Kidney (tissue), 22 donors: ENCODE measurements at places on chromosomes 2 and 18.
A peak's percentile ranks its signal among the peaks of the same experiment; 100 is the strongest.

- DNase-seq: no peak
These were observed 15.4 kb upstream of the XDH start for GRCh38 chr2:31429759-31430438.

DNA sequence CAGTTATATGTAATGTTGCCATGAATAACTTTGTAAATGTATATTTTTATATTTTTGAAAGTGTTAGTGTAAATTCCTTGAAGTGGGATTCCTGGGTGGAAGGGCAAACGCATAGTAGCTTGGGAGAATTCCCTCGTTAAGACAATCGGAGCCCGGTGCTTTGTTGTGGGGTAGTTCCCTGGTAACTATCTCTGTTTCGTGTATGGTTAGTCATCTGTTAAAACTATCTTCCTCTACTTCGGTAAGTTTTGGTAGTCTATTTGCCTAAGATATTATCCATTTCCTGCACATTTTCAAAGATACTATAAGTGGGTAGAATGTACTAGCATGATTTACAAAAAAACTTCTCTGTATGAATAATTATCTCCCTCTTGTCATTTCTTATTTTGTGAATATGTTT is 113.8 kb upstream of the NRXN1 start:
- DNase-seq: no peak

- DNase-seq: no peak
These were observed 56.0 kb downstream of the SERPINB7 start for GRCh38 chr18:63831080-63831788.

DNA sequence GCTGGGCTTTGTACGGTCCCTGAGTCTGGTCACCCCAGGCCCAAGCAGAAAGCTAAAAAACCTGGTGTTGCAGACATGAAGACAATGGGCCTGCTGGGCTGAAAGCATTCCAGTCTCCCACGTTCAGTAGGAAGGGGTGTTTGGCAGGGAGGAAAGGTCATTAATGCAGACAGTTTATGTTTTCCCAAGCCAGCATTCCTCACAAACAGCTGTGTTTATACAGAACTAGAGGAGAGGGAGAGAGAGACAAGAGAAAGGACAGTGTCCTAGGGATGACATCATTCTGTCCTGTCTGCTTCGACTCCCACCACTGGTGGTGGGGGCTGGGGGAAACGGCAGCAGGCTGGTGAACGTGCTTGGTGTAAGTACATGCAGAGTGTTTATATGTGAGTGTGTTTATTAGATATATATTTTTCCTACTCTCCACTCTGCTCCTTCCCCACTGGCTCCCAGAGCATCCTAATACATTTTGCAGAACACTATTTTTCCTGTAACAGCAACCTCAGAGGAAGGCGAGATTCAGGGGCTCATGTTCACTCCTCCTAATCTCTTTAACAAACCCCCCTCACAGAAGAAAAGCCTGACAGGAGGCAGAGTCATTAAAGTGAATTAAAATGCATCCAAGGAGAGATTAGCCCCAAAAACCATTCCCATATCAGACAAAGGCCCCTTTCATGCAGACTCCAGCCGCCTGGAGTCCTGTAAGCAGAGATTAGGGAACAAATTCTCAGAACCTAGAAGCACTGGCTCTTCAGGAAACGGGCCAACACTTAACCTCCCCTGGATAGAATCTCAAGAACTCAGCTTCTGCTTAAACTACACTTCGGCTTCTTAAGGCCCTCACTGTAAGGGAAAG is 380.4 kb downstream of the TNS1 start:
- DNase-seq: peak; percentile 88

DNA sequence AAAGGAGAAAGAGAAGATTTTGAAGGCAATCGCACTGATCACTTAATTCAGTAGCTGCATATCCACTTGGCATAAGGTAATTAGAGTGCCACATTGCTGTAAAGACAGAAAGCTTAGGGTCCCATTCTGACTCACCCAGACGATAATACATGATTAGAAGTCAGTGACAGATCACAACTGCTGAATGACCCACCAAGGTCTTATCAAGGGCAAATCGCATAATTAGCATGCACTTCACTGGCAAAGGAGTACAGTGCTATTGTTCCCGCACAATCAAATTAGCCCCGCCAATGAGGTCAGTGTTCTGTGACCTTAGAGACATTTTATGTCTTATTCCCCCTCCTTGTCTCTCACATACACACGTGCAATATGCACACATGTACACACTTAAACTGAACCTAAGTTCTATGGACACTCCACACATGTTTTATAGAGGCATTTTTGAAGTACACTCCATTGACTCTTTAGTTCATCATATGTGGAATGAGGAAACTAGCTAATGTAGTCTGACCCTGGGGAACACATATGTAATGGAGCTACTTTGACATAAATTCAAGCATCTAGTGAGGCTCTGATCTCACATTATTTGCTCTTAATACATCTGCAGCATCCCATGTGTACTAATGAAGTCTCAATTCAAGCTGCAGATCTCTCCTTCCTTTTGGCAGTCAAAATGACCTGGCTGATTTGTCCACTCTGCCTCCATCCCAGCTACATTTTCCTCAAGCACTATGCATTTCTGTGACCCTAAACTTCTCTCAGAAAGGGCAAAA is 673.8 kb upstream of the FANCL start:
- DNase-seq: no peak

GRCh38 chr2:167049659-167050058 is 161.4 kb downstream of the XIRP2 start:
- DNase-seq: no peak

GRCh38 chr2:170170281-170171040 is 7.5 kb upstream of the MYO3B start:
- peak; percentile 93 for DNase-seq

GRCh38 chr2:44934038-44934982 is 7.2 kb upstream of the SIX3 start:
- DNase-seq: no peak

DNA sequence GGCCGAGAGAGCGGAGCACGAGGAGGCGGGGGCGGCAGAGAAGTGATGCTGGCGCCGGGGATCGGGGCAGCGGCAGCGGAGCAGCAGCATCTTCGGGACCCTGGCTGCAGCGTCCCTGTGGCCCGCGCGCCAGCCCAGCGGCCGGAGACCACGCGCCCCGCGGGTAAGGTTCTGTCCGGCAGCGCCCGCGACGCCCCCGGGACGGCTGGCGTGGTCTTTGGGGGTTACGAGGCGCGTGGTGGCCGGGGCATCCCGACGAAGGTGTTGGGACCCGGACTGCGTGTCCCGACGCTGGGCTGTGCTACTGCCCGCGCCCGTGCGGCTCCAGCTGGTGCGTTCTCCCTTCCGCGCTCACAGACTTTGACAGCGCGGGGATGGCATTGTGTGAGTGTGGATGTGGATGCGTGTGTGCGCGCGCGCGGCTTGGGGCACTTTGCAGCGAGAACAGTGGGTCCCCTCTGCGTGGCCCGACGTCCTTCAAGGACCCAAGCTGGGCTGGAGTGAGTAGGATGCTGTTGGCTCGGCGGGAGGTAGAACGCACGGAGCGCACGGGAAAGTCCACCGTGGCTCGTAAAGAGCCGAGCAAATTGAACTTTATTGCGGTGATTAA is 405.0 kb downstream of the XIRP2 start:
- peak; percentile 33 for DNase-seq

DNA sequence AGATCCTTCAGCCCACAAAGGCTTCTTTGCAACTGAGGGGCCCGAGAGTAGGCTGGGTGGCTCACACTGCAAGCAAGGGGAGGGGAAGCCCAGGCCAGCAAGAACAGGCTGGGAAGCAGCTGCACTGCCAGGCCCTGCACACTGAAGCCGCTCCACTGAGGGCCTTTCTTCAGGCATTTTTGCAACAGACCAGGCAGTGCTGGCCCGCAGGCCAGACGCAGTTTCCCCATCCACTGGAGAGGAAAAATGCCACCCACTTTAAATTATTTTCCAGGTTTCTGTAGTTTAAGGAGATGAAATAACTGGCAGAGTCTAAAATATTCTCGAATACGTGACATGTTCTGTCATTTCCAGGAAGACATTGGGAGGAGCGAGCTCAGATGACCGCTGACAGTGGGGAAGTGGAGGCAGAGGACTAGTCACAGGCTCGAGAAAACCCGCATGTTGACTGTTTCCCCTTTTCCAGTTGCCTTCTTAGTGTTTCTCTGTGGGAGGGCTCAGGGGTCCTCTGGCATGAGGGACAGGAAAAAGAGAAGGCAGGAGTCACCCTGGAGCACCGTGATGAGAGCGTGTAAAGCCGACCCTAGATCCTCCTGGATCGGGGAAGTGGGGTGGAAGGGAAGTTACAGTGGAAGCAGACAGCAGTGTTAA is 53.3 kb upstream of the B3GNT7 start:
- DNase-seq: no peak

DNA sequence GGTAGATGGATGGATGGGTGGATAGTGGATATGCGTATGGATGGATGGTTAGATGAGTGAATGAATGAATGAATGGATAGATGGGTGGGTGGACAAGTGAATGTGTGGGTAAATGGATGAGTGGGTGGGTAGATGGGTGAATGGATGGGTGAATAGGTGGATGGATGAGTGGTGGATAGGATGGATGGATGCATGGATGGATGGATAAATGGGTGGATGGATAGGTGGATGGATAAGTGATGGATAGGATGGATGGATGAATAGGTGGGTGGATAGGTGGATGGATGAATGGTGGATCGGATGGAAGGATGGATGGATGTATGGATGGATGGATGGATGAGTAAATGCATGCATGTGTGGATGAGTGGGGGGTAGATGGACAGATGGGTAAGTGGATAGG is 169.3 kb downstream of the ACKR3 start:
- no peak for DNase-seq

GRCh38 chr2:84643991-84644390 is 127.7 kb downstream of the DNAH6 start:
- no peak for DNase-seq

- no peak for DNase-seq
These were observed 590.5 kb upstream of the SLC8A1 start for GRCh38 chr2:41042343-41042742.

DNA sequence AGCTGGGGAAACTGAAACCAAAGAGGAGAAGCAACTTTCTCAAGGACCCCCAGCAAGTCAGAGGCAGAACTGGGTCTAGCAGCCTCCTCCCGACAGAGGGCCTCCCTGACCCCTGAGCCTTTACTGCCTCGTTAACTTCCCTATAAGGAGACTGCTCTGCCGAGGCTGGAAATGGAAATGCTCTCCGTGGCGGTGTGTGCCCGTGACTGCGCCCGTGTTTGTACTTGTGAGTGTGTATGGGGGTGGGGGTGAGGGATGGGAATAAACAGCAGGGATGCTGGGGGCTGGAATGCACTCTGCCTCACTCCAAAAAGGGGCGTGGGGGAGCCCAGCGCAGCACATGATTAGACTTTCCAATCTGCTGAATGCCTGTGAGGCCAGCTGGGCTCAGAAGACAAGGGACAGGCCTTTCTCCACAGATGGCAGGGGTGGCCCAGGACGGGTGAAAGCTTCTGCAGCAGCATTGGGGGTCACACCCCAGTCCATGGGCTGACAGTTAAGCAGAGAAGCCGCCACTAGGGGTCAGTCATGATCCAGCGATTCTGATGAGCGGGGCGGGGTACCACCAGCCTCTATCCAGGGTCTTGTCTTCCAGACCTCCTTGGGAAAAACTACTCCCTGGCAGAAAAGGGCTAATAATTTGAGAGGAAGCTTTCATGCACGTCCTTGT is 26.8 kb downstream of the MPHOSPH10 start:
- DNase-seq: peak; percentile 73

DNA sequence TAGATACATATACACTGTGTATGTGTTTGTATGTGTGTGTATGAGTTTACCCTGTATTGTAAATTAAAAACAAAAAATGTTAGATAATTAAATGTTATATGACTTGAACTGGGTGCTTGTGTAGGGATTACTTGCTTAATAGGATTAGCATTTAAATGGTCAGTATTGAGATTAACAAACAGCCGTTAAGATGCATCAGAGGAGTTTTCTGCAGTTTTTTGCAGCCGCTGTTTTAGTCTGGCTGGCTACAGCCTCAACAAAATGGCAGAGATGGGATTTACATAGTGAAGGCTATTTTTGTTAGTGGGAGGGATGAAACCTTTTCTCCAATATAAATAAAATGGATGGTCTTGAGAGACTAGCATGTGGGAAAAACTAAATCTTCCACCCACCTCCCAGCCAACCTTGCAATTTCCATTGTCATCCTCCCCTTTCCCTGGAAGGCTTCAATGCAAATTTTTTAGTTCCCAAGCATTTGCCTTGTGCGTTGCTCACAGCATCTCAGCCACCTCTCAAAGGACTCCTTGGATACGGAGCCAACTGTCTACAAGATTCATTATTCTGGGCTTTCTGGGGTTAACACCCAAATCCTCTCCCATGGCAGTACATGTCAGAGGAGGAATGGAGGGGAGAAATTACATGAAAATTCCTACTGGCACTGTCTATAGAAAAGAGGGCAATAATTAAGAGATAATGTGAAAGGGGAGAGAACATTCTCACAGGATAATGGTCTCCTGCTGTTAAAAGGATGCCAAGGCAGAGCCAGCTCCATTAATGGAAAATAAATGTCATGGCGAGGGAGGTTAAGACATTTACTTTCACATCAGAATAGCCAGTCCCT is 351.9 kb downstream of the CDH2 start:
- no peak for DNase-seq

GRCh38 chr2:239456940-239457339 is 56.1 kb upstream of the HDAC4 start:
- DNase-seq: no peak

DNA sequence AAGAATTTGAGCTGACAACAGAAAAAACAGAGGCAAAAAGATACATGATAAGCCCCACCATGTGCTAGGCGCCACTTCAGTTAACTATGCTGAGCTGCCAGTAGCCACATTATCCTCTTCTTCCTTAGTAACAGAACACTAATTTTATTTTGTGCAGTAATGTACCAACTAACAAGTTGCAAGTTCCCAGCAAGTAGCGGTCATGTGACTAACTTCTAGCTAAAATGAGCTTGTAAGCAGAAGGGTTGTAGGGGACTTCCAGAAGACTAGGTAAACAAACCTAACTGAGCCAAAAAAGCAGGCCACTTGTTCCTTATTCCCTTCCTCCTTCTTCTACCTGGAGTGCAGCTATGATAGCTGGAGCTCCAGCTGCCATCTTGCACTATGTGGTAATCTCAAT is 75.5 kb downstream of the DTNB start:
- DNase-seq: no peak

GRCh38 chr2:212005085-212005671 is 533.4 kb downstream of the ERBB4 start:
- peak; percentile 35 for DNase-seq

GRCh38 chr18:6607343-6607742 is 122.2 kb upstream of the ARHGAP28 start:
- DNase-seq: no peak

DNA sequence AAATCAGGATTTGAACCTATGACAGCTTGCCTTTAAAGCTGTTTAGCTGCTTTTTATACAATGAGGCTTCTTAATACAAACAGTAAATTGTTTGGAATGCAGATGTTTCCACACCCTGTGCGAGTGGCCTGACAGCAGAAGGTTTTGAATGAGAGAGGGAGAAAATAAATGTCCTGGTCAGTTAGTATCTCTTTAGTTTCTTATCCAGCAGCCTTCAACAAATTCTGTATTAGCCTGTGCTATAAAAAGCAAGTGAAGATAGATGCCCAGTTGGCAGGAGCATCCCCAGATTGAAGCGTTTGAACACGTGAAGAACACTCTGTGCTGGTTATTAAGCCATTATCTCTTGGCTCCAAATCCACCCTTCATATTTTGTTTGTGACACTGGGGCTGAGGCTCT is 70.6 kb downstream of the CERS6 start:
- no peak for DNase-seq

- no peak for DNase-seq
These were observed 12.1 kb upstream of the TTN start for GRCh38 chr2:178819147-178819875.

GRCh38 chr2:229350117-229350805 is 79.2 kb upstream of the PID1 start:
- no peak for DNase-seq

GRCh38 chr2:202034249-202035088 is 814 bp downstream of the FZD7 start:
- peak; percentile 51 for DNase-seq
